Hematopoietic multipotent progenitor cell treated with erythropoietin and hydrocortisone succinate and interleukin-3 and kit ligand, for 4 days (in vitro differentiated cells): ENCODE measurements at places on chromosomes 5 and 9.
A peak's percentile ranks its signal among the peaks of the same experiment; 100 is the strongest.

DNA sequence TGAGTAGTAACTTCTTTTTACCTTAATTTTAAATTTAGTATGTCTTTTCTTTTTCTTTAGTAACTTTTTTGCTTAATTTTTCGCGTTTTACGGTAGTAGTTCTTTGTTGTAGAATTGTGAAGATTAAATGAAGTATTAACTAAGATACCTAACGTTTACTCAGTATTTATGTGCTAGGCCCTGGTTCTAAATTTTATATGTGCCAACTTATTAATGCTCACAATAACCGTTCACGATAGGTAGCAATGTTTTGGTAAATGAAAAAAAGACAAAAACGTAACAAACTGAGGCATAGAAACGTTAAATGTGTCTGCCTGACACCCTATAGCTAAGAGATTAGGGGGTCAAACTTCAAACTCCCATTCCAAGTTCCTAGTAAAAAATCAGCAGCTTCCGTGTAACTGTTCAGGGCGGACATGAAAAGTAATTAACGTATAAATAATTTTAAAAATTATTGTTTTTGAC lies 1.2 kb downstream of the MRPS30 start:
- no peak for DNase-seq

DNA sequence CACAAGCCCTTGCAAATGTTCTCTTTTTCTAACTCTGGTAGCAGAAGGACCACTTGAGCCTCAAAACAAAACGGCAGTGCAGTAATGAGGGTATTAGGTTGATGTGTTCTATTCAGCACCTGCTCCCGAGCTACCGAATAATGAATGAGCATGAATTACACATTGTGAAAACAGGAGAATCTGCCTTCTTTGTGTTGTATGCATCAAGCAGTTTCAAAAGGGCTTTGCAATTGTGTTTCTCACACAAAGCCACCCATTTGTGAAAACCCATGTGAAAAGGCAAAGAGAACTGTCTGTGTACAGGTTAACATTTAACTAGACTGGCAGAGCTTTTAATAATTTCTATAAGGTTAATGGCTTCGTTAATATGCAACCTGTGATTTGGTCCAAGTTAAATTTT lies 97.8 kb downstream of the STK32A start:
- DNase-seq = no peak

GRCh38 chr5:10502578-10502977 lies 60.9 kb downstream of the ROPN1L start:
- DNase-seq = no peak

DNA sequence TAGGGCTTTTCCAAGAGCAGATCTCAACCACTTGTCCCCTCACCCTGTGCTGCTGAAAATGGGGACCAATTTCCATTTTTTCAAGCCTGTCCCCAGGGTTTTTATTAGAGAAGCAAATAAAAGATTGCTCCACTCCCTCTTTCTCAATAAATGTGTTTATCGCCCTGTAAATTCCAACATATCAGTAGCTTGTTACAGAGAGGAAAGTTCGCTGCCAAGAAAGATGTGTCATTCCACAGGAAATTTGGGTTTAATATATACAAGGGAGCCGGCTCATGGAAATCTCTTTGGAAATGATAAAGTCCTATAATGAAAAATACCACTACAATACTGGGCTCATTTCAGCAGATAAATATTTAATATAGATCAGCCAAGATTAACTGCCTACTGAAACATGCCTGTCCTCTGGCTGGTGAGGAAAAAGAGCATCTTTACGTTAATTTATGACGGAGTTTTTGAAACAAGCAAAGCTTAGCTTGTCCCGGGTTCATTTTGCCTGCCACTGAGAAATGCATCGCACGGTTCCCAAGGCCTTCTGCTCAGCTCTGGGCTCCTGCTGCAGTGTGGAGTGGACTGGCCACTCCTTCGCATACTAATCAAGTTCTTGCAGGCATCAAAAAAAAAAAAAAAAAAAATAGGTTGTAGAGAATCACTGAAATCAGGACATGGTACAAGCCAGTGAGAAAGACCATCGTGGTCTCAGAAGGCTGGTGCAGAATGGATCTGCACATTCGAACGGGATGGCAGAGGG lies 84.5 kb downstream of the BRINP1 start:
- no peak for DNase-seq

GRCh38 chr5:126561908-126562307 lies 33.1 kb downstream of the ALDH7A1 start:
- peak; percentile 22 for DNase-seq

DNA sequence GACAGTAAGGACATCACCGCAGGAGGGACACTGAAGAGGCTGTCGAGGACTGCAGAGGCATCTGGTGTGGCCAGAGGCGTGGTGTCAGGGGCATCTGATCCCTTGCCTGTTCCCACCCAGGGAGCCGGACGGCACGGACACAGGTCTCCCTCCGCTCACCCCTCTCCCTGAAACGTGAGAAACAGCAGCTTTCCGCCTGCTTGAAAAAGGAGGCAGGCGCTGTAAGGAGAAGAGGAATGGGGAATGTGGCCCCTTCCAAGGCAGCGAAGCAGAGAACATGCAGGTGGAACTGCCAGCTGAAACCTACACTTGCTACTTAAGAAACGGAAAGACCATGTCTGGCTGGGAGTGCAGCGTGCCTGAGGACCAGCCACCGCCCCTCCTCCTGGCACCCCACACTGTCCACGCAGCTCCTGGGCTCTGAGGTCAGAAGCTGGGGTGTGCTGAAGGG lies 176.2 kb downstream of the GAPVD1 start:
- DNase-seq = no peak

GRCh38 chr5:126189862-126190261 lies 233.3 kb upstream of the GRAMD2B start:
- no peak for DNase-seq

DNA sequence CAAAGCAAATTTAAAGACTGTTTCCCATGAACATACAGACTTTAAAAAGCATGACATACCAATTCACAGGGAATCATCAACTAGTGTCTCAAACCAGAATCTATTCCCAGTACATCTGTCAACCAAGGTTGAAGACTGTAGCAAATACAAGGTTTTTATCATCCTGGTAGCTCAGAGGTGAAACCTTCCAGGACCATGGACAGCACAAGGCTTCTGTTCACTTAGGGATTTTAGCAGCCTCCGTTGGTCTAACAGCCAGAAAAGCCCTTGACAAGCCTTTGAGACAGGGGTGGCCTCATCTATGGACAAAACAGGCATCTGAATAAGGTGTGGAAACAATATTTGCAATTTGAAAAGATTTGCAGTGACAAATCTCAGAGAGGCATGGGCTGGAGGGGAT lies 119.0 kb downstream of the TRIM32 start:
- peak; percentile 26 for DNase-seq

- DNase-seq = no peak
Observed at GRCh38 chr5:1808439-1808838, 7.2 kb downstream of the NDUFS6 start.

- peak; percentile 78 for DNase-seq
Observed at GRCh38 chr5:126801992-126802294, 25.0 kb downstream of the LMNB1 start.

DNA sequence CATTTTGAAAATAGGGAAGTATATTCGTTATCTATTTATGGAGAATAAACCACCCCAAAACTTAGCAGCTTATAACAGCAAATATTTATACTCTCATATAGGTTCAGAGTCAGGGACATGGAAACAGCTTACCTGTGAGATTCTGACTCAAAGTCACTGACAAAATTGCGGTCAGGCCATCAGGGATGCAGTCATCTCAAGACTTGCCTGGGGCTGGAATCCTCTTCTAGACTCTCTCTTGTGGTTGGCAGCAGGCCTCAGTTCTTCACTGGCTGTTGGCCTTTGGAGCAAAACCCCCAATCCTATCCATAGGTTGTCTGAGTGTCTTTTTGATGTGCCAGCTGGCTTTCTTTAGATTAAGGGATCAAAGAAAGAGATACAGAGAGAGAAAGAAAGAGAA lies 275.6 kb downstream of the SEC61B start:
- no peak for DNase-seq

- DNase-seq = no peak
Observed at GRCh38 chr9:81079055-81079454, 610.3 kb downstream of the TLE1 start.

DNA sequence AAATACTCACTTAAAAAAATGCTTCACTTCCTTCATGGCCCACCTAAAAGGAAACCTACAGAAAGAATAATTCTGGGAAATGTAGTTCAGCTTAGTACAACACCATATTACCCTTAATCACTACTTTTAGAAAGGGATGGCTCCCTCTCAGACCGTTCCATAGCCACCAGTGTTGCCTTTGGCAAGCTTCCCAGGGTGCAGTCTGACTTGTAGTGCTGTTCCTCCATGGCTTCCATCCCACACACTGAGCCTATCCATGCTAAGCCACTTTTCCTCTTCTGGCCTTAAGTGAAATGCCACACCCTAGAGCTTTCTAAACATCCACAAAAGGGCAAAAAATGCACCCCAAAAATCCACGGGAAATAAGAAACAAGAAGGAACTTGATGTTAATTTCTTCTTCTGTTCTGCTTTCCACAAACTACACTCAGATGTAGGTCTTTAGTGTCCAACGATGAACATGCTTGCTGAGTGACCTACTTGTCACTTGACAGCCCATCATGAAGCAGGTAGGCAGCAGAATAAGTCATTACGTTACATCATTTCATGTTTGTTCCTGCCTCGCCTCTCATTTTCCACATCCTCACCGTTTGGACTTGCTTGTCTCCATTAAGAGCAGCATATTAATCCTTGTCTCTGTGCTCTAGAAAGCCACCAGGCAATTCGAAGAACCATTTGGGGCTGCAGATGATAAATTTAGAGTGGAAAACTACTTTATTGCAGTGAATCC lies 391.1 kb upstream of the GRAMD2B start:
- no peak for DNase-seq

DNA sequence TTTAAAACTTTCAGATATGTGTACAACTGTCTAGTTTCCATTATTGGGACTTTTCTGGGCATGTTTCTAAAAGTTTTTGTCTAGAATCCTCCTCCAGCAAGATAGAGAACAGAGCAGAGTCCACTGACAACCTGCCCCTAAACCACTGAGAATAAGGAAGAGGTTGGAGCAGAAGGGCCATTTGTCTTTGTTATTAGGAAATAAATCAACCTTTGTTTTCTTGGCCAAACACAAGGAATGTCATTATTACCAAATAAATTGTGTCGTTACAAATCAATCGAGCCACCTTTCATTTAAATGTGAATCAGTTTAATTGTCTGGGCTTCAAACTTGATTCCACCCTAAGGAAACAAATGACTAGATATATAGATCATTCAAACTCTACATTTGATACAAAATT lies 81.4 kb downstream of the GAS1 start:
- DNase-seq = no peak

DNA sequence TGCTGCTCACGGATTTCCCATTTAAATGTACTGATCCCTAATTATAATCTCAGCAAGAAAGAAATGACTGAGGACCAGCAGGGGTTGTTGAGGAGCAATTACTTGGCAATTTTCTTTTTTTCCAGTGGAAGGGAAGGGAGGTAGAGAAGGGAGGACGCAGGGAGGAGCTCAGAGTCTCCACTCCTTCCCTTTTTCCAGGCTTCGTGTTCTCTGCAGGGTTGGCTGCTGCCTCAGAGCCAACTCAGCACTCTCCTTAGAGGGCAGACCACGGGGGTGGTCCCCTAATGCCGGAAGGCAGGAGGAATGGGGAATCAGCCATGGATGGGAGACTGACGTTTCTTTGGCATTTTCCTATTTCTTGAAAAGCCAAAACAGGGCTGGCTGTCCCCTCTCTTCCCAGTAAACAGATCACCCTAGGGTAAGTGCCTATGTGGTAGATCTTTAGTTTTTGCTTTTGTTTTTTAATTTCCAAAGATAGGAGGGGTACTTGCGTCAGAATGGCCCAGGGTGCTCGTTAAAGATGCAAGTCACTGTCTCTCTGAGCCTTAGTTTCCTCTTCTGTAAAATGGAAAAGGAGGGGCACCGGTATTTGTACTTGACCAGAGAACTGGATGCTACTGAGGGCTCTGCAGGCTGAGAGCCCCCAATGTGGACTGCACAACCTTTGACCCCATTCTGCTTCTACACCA lies 39.6 kb upstream of the LCP2 start:
- DNase-seq = no peak

DNA sequence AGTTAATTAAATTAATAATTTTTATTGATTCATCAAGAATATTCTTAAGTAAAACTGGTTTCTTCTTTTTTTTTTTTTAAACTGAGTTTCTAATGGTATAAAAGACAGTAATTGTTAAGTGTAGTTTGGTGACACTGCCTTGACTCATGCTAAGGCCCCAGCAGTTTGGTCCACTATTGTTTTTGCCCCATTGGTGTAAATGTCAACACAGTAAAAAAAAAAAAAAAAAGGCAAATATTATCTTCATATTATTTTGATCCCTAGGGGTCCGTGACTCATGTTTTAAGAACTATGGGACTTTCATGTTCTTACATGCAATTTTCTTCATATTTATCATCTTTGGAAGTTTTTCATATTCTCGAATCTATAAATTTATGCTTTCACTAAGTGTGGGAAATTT lies 29.2 kb upstream of the JAK2 start:
- no peak for DNase-seq

DNA sequence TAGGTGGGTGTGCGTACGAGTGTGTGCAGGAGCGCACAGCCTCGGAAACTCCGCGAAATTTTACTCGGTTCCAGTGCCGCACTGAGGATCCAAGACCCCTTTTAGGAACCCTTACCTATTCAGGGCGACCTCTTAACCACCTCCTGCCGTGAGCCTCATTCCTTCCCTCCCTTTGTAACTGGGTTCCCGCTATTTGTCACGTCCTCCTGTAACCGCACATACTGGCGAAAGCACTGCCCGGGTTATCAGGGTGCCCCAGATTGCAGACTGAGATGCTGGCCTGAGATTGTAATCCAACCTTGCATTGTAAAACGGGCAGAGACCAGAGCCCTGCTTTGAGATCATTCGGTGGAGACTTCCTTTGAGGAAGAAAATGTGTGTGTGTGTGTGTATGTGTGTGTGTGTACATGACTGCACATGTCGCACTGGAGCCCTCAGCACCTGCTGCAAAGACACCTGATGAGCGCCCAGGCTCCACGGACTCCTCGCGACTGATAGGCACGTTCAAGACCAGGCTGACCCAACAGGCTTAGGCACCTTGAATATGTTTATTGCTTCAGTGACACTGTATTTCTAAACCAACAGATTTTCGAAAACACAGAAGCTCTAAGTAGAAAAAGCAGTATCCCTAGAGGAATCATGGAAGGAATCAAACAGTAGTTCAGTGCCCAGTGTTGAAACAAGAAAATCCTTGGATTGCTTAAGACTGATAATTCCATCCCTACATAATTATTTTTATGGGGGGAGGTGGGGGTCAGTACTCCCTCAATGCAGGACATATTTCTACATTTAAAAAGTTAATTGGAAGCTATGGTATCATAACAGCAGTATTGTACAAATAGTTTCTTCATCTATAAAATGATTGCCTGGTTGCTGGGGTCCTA lies 86.5 kb upstream of the TNFAIP8 start:
- peak; percentile 93 for DNase-seq

GRCh38 chr9:136765041-136765440 lies 723 bp upstream of the LCN15 start:
- no peak for DNase-seq

- no peak for DNase-seq
Observed at GRCh38 chr9:90580576-90580975, 62.0 kb downstream of the DIRAS2 start.
